GM23338 (cell line): ENCODE measurements at places on chromosomes 5 and 9.
A peak's percentile ranks its signal among the peaks of the same experiment; 100 is the strongest.

GRCh38 chr9:6961845-6962522 lies 204.2 kb downstream of the KDM4C start:
- DNase-seq: no peak

DNA sequence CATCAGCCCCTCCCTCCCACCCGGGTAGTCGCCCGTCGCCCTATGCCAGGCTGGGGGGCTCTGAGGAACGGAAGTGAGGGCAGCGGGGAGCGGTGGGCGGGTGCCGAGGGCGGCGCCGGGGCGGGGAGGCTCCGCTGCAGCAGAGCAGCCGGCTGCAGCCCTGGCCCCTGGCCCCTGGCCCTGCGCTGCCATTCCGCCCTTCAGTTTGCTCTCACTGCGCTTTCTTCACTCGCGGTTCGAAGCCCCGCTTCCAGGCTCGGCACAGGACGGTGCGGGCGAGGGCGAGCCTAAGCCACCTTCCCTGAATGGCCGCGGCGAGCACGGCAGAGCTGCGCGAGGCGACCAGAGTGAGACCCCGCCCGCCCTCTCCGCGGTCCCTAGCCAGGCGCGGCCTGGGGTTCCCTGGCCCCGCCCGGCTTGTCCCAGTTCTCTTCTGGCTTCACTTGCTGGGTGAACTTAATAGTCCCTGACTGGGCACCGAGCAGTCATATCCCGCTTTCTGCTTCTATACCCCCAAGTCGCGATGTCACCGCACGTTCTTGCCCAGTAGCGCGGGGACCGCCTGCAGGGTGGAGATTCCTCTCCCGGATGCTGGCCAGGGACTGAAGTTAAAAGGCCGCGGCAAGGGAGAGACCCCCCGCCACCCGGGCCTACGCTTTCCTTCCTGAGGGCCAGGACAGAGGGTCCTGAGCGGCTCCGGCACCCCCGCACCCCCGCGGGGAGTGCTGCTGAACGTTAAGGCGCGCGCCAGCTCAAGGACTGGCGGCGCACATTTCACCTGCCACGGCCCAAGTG lies 623 bp upstream of the TRIM36 start:
- DNase-seq: peak; percentile 73

- DNase-seq: no peak
Measured at GRCh38 chr5:78102500-78102899, 192.0 kb downstream of the AP3B1 start.

DNA sequence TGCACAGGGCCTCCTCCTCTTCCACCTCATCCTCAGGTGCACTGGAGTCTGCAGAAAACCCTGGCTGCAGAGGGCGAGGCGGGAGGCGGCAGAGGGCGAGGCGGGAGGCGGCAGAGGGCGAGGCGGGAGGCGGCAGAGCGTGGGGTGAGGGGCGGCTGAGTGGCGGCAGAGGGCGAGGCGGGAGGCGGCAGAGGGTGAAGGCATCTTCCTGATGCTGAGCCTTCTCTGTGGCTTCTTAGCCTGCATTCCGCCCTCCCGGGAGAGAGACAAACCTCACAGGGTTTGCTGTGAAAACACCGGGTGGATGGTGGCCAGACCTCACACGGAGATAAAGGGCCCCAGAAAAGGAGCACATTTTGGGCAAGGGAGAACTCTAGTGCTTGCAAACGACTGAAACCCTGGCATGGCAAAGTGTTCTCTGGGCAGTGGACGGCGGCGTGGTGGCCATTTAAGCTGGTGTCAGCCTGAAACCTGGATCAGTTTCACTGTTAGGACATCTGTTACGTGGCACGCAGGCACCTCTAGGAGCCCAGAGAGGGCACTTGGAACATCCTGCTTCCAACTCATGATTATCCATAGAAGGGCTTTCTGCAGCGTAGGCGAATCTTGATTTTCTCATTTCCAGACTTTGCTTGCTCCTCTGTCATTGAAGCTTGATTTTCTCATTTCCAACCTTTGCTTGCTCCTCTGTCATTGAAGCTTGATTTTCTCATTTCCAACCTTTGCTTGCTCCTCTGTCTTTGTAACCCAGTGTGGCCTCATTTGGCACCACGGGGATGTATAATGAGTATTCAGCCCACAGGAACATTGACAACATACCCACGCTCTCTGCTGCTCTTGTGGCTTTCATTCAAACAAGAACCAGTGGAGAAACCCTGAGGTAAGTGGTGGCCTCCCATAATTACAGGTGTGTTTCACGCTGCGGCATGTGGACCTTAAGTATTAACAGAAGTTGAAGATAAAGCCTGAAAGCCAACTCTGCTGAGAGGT lies 16.3 kb upstream of the PLEKHG4B start:
- no peak for DNase-seq

- DNase-seq: no peak
Measured at GRCh38 chr5:111582451-111582850, 70.1 kb upstream of the STARD4 start.

- peak; percentile 12 for DNase-seq
Measured at GRCh38 chr5:128559300-128560297, 21.6 kb upstream of the FBN2 start.

- DNase-seq: no peak
Measured at GRCh38 chr9:31389075-31389474, 995.4 kb upstream of the ACO1 start.

GRCh38 chr5:150612905-150613670 lies 27.4 kb upstream of the SYNPO start:
- DNase-seq: no peak

- no peak for DNase-seq
Measured at GRCh38 chr9:35106343-35106730, 3.4 kb upstream of the STOML2 start.

DNA sequence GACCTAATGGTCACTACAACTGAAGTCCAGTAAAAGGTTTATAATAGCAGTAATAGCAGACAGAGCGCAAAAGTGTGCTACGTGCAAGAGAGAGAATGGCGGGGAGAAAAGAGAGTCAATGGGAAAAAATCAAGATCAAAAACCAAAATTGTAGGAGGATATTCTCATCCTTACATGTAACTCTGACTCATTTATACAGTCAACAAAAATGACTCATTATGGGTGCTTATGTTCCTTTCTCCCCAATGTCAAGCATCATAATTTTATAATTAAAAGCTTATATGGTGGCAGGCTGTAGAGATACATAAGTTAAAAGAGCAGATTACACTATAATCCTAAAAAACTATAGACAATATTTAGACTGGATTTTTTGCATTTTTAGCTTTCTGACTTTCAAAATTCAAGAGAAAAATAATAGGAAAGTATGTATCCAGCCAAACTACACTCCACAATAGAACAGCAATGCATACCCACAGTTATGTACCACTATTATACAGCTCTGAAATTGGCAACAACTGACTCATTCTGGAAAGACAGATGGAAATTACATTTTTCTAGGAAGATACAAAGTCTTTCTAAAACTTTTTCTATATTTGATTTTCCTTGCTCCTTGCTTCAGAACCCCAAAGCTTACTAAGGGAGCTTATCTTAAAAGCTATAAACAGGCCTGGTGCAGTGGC lies 78.4 kb downstream of the PLPP1 start:
- no peak for DNase-seq

GRCh38 chr5:59038798-59039295 lies 456.0 kb downstream of the RAB3C start:
- peak; percentile 43 for DNase-seq

DNA sequence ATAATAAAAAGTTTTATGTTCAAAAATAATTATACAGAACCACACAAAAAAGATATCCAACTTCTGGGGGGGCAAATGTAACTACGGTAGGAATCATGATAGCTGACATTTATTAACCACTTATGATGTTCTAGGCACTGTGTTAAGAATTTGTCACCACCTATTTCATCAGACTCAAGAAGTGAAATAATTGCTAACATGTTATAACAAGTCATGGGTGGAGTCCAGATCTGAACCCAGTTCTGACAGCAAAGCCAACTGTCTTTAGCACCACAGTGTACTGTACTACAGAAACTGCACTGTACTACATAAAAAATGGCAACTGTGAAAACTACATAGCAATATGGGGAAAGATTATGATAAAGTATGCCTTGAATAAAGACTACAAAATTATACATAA lies 3.0 kb upstream of the SAP30L start:
- DNase-seq: no peak

GRCh38 chr9:117114768-117115167 lies 300.1 kb downstream of the ASTN2 start:
- peak; percentile 30 for DNase-seq

GRCh38 chr5:116739571-116739970 lies 164.9 kb upstream of the SEMA6A start:
- DNase-seq: no peak

DNA sequence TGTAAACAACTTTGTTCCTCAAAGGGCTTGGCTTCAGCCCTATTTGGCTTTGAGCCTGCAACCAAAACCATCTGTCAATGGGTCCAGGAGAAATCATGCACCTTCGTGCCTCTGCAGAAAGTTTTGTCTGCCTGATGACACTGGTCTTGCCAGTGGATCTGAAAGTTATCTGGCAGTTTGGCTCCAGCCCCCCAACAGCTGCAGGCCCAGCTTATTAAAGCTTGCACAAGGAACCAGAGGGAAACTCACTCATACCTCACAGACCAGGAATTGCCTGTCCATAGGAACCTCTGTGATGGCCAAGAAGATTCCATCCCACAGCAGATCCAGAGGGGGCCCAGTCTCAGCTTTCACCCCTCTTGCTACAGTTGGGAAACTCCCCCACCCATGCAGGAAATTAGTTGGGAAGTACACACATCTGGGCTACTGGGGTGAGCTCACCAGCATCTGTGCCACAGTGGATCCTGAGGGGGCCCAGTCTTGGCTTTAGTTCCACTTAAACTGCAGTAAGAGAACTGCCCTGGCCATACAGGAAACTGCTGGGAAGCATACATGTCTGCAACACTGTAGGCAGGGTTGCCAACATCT lies 265.5 kb downstream of the GRIA1 start:
- no peak for DNase-seq

DNA sequence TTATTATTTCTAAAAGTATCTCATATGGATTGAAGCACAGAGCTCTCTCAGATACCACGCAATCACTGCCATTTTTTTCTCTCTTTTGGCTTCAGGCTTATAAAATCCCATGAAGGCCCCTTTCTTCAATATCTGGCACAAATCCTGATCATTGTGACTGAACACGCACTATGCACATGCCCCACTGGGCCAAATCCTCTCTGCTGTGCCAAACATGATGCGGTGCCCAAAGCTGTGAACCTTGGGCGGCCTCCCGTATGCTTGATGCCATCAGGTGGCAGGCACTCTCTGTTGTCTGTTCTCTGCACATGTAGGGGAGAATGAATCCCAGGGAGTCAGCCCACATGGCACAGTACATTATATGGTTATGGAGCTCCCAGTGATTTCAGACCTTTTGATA lies 375.0 kb upstream of the RGMB start:
- DNase-seq: no peak

DNA sequence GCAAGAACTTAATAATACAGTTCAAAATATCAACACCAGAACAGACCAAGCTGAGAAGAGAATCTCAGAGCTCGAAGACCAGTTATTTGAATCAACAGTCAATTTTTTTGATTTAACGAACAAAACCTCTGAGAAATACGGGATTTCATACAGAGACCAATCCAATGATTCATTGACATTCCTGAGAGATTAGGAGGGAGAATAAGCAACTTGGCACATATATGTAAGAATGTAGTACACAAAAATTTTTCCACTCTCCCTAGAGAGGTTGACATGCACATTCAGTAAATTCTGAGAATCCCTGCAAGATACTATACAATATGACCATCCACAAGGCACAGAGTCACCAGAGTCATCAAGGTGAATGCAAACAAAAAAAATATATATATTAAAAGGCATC lies 1577.3 kb upstream of the C9orf72 start:
- no peak for DNase-seq

DNA sequence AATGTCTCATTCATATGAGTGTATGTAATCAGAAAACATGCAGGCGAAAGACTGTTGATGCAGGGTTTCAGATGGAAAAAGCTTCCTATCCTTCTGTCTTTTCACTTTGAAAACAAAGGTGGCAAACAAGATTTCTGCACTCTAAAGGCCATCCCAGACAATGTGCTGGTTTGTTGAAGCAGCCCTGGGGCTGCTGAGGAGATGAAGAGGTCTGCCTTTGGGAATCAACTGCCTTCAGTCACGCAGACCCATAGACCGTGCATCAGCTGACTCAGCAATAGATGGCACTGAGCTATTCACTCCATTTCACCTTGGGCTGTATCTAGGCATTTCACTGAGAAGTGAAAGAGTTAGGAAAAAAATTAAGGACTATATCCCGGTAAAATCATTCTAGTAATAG lies 60.5 kb upstream of the C5orf46 start:
- DNase-seq: no peak
